ENCODE measurements at places on chromosomes 3 and 15. TPM values are rescaled to one million over a fixed set of nuclear protein-coding genes. Genes with fewer than 3 reads are reported as not detected.

- no peak overlapping the region for H3K27ac ChIP-seq
- H3K4me3 ChIP-seq: no peak overlapping the region
- H3K27me3 ChIP-seq: peaks cover 2% of the 10 kb centered on the region
- H3K36me3 ChIP-seq: no peaks in the 10 kb centered on the region
- H3K4me1 ChIP-seq: no peaks in the 10 kb centered on the region
Measured at GRCh38 chr3:27147215-27147614, 222.0 kb downstream of the NEK10 start.

MCF2L2 gene
- 2.5 TPM for total RNA-seq

DNA sequence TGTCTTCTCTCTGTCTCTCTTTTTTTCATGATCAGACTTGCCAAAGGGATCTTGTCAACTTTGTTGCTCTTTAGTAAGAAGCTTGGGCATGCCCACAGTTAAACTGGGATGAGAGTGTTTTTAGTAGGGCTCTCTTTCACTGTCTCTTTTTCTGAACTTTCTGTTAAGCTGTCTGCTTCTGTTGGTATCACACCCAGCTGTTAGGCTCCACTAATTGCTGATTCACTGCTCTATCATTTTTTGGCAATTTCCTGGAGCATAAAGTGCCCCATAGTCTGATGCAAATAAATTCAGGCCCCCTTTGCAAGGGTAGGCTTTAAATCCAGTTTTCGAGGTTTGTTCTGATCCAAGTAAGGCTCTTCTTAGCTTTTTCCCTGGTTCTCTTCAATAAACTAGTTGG lies 360.4 kb upstream of the ADAMTS9 start:
- no peak overlapping the region for H3K27ac ChIP-seq
- no peak for DNase-seq
- H3K4me1 ChIP-seq: no peaks in the 10 kb centered on the region
- no peak overlapping the region for H3K4me3 ChIP-seq
- H3K36me3 ChIP-seq: no peaks in the 10 kb centered on the region
- no peaks in the 10 kb centered on the region for H3K27me3 ChIP-seq

TNIK gene
- 47.3 TPM for total RNA-seq

GRCh38 chr3:46496746-46497555 lies 825 bp upstream of the RTP3 start:
- H3K4me1 ChIP-seq: peaks cover 1% of the 10 kb centered on the region
- H3K4me3 ChIP-seq: no peak overlapping the region
- peak; percentile 20 for DNase-seq
- H3K27ac ChIP-seq: no peak overlapping the region
- no peaks in the 10 kb centered on the region for H3K36me3 ChIP-seq

DNA sequence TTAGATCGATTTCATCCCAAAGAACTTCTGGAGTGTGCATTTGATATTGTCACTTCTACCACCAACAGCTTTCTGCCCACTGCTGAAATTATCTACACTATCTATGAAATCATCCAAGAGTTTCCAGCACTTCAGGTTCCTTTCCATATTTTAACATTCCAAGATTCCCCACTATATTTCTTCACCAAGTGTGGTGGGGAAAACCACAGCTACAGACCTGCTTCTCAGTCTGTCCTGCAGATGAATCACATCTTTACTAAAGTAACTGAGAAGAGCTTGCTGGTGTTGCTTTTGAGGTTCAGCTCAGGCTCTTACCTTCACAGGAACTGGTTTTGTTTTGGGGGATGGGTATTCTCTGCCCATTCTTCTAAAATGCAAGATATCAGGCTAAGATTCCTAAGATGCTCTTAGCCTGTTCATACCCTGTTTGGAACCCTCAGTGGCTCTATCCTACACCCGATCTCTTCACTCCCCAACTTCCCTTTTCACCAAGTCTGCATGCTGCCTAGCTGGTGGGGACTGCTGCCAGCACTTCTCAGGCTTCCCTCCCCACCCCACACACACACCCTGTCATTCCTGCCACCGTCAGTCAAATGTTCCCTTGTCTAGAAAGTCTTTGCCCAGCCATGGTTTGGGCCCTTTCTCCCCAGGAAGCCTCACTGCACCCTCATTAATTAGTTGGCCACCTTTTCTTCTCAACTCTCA lies 30.8 kb downstream of the SRP14 start:
- peaks cover 88% of the 10 kb centered on the region for H3K36me3 ChIP-seq
- no peaks in the 10 kb centered on the region for H3K4me1 ChIP-seq
- H3K27ac ChIP-seq: no peak overlapping the region
- no peak overlapping the region for H3K4me3 ChIP-seq
